NCI-H2107 (cell line): ENCODE measurements at places on chromosomes 6 and 20.
A peak's percentile ranks its signal among the peaks of the same experiment; 100 is the strongest.

DNA sequence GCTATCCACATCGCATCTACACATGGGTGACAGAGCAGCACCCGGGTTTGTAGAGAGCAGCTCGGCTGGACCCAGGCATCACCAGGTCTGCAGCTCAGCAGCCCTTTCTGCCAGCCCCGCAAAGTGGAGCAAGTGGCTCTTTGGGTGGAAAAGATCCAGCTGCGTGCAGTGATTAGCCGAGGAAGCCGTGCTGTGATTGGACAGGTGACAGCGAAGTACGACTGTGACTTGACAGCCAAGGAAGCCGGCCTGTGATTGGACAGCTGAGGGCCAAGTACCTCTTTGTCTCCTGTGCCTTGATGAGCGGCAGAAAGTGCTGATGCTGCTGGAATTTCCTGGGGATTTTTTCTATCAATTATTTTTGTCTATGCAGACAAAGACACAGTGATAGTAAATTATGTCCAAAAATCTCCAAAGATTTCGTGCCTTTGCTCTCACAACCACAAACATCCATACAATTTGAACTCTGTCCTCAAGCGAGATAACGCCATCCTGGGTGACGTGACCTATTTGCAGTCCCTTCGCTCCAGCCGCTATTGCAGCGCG is 62.3 kb upstream of the GPR31 start:
- no peak for DNase-seq

GRCh38 chr20:44271915-44272663 is 25.0 kb downstream of the GDAP1L1 start:
- peak; percentile 18 for DNase-seq

DNA sequence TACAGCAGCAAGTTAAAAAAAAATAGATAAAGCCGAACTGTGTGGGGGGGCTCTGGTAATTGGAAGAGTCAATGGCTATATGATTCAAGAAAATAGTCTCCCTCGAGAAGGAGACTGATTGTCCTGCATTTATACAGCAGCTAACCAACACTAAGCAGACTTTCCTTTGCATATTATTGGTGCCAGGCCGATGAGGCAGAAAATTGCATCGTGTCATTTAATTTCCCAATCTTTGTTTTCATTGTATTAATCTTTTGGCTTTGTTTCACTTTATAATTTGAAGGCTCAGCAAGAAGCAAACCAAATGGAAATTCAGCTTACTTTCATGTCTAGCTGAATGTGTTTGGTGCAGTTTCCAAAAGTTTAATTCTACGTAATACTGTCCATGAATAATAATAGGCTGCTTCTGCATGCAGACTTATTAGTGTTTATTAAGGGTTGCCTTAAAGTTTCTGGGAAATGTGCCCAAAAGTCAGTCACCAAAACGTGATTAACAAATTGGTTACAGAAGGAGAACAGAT is 258.5 kb downstream of the HACE1 start:
- no peak for DNase-seq

GRCh38 chr20:38123021-38123587 is 42.0 kb downstream of the TGM2 start:
- DNase-seq = no peak

DNA sequence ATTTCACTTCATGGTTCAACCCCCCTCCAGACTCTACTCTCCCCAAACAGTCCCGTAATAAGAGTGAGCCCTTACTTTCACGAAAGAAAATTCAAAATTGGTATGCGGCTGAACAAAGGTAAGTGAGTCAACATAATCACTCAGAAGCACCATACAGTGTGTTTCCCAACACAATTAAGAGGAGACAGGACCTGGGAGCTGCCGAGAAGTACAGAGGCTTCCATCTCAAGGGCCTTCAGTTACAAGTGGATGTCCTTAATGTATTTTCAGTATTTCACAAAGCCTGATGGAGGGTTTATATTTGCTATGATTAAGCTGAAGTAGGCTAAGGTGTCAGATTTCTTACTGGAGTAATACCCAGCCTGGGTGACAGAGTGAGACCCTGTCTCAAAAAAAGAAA is 51.1 kb downstream of the MYO6 start:
- peak; percentile 26 for DNase-seq

DNA sequence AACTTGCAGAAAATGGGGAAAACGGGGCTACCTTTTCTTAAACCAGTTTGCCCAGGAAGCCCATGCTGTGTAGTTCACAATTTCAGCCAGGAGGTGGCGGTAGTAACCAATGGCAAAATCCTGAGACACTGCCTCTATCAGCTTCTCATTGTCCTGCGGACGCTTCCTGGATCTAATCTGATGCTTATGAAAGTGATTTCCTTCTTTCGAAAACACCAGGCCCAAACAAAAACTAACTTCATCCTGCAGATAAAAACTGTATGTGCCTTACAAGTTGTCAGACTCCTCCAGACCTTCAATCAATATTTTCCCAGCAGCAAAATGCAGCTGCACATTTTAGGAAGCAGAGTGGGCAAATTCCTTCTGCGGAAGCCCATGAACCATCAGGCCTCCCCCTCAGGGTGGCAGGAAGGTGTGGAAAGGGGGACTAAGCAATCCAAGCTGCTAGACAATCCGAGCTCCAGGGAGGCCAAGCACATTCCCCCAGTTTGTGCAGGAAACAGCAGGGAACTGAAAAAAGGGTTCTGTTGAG is 88.5 kb downstream of the LY86 start:
- DNase-seq = no peak

DNA sequence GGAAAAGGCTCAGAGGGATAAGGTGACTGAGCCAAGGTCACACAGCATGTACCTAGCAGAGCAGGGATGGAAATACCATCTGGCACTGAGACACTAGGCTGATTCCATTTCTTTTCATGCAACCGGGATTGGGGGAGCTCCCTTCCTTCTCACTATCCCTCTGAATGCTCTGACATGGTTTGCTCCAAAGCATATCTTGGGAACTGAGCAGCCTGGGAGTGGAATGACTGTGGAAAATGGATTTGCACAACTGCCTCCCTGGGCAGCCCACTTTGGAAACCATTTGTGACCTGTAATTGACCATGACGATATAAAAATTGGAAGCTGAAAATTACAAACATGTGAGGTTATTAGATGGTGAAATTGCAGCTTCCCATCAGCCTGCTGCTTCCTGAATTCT is 309.0 kb upstream of the CHD6 start:
- DNase-seq = no peak
